ENCODE measurements at places on chromosomes 2 and 18. TPM values are rescaled to one million over a fixed set of nuclear protein-coding genes. Genes with fewer than 3 reads are reported as not detected.

GRCh38 chr2:234643407-234643806 lies 146.5 kb upstream of the ARL4C start:
- DNase-seq, result no peak

GRCh38 chr2:60633615-60634014 lies 80.2 kb upstream of the BCL11A start:
- no peak for DNase-seq

- DNase-seq, result no peak
Observed at GRCh38 chr18:60090170-60090569, 190.4 kb downstream of the PMAIP1 start.

DNA sequence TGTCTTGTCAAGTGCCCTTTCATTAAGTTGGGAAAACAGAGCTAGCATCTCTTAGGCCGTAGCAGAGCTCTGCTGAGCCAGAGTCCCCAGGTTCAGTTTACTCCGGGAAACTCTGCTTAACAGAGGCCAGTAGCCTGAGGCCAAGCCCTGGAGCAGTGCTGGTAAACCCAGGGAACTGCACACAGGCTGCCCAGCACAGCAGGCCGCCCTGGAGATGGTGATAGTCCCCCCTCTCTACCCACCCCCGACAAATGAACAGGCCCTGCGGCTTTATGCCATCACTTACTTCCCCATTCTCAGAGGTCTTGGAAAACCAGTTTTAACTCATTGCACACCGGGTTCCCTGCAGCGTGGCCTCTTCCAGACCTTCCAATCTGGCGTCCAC lies 3.5 kb downstream of the CNNM4 start:
- DNase-seq, result no peak

Gene PDCL3
- 39.3 TPM for total RNA-seq

- DNase-seq, result no peak
Observed at GRCh38 chr2:65382323-65382722, 50.1 kb downstream of the SPRED2 start.

Gene TCF23
- not detected for total RNA-seq

DNA sequence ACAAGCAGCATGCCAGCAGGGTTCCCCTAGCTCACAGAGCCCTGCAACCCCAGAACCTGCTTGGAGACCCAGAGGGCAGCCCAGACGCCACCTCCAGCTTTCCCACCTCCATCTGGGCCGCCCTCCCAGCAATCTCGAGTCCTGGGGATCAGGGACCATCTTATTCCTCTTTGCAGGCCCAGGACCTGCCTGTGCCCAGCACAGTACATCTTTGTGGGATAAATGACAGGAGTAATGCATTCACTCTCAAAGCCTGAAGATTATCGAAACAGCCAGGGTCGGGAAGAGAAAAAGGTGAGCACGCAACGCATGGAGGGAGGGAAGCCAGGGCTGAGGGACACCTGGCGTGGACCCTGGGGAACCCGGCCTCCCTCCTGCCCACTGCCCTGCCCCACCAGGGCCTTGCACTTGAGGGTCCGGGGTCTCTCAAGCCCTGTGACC lies 144.1 kb downstream of the NDUFA10 start:
- no peak for DNase-seq

GRCh38 chr2:101657787-101658186 lies 39.7 kb upstream of the MAP4K4 start:
- no peak for DNase-seq

DNA sequence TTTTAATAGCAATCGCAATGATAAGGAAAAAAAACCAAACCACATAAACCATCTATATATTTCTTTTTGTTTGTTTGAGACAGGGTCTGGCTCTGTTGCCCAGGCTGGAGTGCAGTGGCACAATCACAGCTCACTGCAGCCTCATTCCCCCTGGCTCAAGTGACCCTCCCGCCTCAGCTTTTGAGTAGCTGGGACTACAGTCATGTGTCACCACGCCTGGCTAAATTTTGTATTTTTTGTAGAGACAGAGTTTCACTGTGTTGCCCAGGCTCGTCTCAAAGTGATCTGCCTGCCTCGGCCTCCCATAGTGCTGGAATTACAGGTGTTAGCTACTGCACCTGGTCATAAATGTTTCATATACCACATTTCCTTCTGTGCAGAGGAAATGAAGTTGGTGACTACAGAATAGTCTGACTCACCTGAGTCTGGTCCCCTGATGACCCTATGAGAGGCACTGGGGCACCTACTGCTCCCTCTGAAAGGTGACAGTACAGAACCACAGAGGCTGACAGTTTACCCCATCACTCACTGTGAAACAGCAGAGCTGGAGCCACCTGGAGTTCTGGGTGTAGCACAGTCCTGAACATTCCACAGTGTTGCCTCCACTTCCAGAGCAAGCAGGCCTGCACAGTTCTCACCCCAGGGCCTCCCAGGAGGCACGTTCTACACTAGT lies 183.7 kb upstream of the PXDN start:
- no peak for DNase-seq

GRCh38 chr2:64186699-64187605 lies 42.7 kb upstream of the PELI1 start:
- no peak for DNase-seq

DNA sequence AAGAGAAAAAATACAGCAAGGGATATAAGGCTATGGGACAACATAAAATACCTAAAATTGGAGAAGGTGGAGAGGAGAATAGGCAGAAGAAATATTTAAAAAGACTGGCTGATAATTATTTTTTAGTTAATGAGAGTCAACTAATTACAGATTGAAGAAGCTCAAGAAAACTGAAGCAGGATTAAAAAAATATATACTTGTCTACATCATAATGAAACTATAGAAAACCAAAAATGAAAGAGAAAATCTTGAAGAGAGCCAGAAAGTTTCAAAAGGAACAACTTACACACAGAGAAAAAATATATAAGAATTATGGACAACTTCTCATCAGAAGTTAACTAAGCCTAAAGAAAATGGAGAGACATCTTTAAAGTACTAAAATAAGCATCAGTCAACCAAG lies 62.9 kb upstream of the APCDD1 start:
- DNase-seq, result no peak

- DNase-seq, result no peak
Observed at GRCh38 chr2:239017491-239018098, 169.7 kb downstream of the TWIST2 start.

GRCh38 chr2:53933329-53933728 lies 37.5 kb downstream of the PSME4 start:
- no peak for DNase-seq

- DNase-seq, result no peak
Observed at GRCh38 chr2:62297624-62298010, 101.7 kb downstream of the B3GNT2 start.

- DNase-seq, result no peak
Observed at GRCh38 chr2:105712981-105713596, 31.6 kb upstream of the NCK2 start.

Gene SPDYA
- total RNA-seq, result 0.93 TPM

Gene FECH
- total RNA-seq, result 28.8 TPM

- DNase-seq, result no peak
Observed at GRCh38 chr18:49795612-49796552, 17.5 kb downstream of the ACAA2 start.

DNA sequence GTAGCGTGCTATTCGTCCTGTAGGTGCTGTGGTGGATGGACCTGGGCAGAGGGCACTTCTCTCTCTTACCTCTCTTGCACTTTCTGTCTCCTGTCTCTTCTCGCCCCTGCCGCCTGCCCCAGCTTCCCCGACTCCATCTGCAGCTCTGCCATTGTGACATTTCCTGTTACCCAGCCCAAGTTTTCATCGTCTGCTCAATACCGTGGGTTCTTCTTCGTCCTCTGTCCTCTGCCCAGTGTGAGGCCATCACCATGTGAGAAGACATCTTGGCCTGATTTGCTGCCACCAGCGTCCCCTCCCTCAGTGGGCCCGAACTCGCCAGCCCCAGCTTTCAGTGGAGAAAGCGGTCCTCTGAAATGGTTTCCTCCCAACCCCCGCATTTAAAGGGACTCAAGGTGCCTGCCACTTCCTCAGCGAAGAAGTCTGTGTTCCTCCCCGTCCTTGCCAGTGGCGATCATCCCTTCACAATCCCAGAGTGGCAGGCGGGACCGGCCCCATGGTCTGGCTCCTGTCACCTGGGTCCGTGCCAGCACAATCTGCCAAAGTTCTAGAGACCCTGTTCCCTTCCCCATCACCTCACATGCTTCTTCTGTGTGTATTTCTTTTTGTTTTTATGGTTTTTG lies 18.0 kb downstream of the TGOLN2 start:
- peak; percentile 34 for DNase-seq

- DNase-seq, result no peak
Observed at GRCh38 chr2:80246534-80246933, 58.0 kb downstream of the LRRTM1 start.

- DNase-seq, result no peak
Observed at GRCh38 chr2:83017366-83018090, 1441.6 kb downstream of the SUCLG1 start.

GRCh38 chr2:135225781-135226180 lies 173.7 kb downstream of the RAB3GAP1 start:
- no peak for DNase-seq

Gene MZT2B
- total RNA-seq, result 343 TPM

- DNase-seq, result no peak
Observed at GRCh38 chr2:235025800-235026536, 74.2 kb downstream of the SH3BP4 start.
